Stimulated activated CD4-positive, alpha-beta T cell treated with anti-CD3 and anti-CD28 coated beads, Interleukin-12 subunit alpha, Interleukin-12 subunit beta, amount 100 ng/mL, for 48 hours (primary cell): ENCODE measurements at places on chromosomes 5 and 9.

GRCh38 chr5:81790336-81790735 lies 39.4 kb upstream of the SSBP2 start:
- DNase-seq = no peak

- no peak for DNase-seq
Measured at GRCh38 chr5:16864631-16865131, 71.4 kb downstream of the MYO10 start.

DNA sequence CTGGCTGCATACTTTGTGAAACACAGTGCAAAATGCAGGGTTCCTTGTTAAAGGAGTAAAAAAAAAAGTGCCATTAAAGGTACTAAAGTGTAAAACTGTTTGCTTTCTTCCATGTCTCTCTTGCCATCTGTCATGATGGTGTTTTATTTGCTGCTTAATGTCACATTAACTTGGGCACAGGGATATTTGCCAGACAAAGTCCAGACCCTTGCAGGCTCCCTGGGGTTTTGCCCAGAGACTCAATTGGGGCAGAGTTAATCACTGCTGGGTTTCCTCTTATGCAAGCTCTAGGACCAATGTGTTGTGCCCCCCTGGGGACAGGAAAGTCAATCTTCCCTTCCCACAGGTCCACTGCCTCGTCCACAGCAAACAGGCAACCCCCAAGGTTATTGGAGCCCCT lies 274.3 kb upstream of the SGCD start:
- no peak for DNase-seq

DNA sequence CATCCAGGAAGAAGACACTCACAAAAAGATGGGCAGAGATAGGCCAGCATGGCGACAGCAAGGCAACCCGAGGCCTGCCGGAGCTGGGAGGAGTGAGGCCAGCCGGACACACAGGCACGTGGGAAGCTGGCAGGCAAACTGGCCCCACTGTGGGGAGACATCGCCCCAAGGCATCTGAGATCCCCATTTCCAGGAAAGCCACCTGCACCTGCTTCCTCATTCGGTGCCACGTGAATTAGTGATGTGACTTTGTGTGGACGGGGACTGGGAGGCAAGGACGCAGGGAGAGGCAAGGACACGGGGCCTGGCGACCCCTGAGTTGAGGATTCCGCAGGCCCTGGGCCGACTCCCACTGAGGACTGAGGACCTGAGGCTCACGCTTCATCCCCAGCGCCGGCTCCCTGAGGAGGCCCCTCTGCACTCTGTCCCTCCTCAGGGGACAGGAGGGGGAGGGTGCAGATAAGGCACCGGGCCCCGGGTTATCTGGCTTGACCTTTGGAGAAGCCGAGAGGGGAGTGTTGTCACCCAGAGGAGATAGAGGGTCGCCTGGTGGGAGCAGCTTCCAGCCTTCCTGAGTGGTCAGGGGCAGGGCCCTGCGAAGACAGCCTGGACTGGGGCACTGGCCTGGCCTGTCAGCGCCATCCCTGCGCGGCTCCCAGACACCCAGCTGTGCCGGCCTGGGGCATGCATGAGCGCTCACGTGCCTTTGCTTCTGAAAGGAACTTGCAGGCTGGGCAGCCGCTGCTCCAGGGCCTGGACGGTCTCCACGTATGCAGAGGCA lies 39.7 kb downstream of the NDUFS6 start:
- no peak for DNase-seq

- no peak for DNase-seq
Measured at GRCh38 chr9:90956026-90956810, 154.6 kb downstream of the SYK start.

DNA sequence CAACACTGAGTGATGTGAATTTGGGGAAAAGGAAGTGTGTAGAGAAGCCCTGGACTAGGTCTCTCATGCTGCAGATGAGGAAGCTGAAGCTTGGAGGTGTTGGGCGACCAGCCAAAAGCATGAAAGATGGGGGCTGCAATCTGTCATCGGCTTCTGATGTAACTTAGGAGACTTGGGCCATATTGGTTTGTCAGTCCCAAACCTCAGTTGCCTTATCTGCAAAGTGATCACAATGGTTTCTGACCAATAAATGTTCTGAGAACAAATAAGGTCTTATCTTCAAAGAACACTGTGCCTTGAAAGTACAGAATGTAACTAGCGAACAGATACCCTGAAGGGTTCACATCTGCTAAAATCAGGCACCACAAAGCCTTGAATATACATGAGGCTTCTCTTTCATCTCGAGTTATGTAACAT lies 198.4 kb upstream of the NR3C1 start:
- no peak for DNase-seq
